H9 (cell line): ENCODE measurements at places on chromosomes 2 and 18.

GRCh38 chr2:62149708-62150107 is 46.2 kb upstream of the B3GNT2 start:
- H3K4me1 ChIP-seq: peaks cover 7% of the 10 kb centered on the region
- H3K4me3 ChIP-seq: no peak overlapping the region
- H3K27me3 ChIP-seq: no peaks in the 10 kb centered on the region
- H3K36me3 ChIP-seq: no peaks in the 10 kb centered on the region
- no peak for DNase-seq
- no peak overlapping the region for H3K27ac ChIP-seq

DNA sequence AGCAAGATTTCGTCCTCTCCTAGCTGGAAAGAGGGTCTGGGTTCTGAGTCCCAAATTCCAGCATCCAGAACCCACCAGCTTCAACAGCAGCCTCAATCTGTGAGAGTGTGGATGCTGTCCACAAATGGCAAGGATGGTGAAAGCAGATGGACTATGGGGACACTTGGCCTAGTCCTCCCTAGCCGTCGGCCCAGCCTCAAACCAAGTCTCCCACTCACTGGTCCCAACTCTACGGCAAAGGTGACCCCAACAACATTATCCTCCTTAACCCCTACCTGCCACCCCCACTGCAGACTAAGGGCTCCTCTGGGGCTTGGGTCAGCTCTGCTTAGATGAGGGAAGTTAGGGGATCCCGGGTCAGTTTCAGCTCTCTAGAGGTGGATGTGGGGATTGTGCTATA is 57.3 kb downstream of the TNS1 start:
- H3K4me3 ChIP-seq: no peak overlapping the region
- H3K36me3 ChIP-seq: no peaks in the 10 kb centered on the region
- no peak overlapping the region for H3K27ac ChIP-seq
- DNase-seq: no peak

- no peak for DNase-seq
- no peak overlapping the region for H3K27ac ChIP-seq
- peaks cover 10% of the 10 kb centered on the region; the same call in 1 of the 2 replicates for H3K4me1 ChIP-seq
- no peaks in the 10 kb centered on the region for H3K36me3 ChIP-seq
These were observed 7.7 kb downstream of the MGAT5 start for GRCh38 chr2:134261398-134262131.

DNA sequence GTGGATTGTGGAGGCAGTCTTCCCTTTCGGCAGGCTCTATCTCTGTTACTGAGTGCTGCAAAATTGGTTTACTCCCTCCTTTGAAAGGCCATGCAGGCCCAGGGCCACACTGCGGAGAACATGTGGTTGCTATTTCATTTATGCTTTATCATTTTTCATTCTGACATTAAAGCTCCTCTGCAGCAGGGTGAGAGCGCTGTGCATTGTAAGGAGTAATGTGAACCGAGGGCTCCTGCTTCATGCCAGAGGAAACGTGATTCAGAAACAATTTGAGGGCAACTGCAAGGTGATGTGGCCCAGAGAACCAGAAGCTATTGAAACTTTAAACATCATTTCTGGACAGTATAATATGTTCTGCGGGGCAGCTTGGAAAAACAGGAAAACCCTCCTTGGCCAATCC is 341.6 kb upstream of the NT5C1B start:
- H3K4me3 ChIP-seq: no peak overlapping the region
- no peak overlapping the region for H3K27ac ChIP-seq
- no peaks in the 10 kb centered on the region for H3K4me1 ChIP-seq
- no peaks in the 10 kb centered on the region for H3K27me3 ChIP-seq

GRCh38 chr2:136441979-136442714 is 323.2 kb upstream of the THSD7B start:
- peak; percentile 40 for DNase-seq
- 0 out of 2 replicates have a peak, but pooled peaks cover 2% of the 10 kb centered on the region for H3K4me1 ChIP-seq
- no peaks in the 10 kb centered on the region for H3K27me3 ChIP-seq
- no peak overlapping the region for H3K27ac ChIP-seq
- no peak overlapping the region; the same call in 2 of the 3 replicates for H3K4me3 ChIP-seq

- H3K36me3 ChIP-seq: peaks cover 2% of the 10 kb centered on the region; the same call in 1 of the 3 replicates
- no peaks in the 10 kb centered on the region for H3K27me3 ChIP-seq
- H3K27ac ChIP-seq: no peak overlapping the region
- H3K4me3 ChIP-seq: no peak overlapping the region
These were observed 198.6 kb downstream of the RNF152 start for GRCh38 chr18:61694236-61694635.

DNA sequence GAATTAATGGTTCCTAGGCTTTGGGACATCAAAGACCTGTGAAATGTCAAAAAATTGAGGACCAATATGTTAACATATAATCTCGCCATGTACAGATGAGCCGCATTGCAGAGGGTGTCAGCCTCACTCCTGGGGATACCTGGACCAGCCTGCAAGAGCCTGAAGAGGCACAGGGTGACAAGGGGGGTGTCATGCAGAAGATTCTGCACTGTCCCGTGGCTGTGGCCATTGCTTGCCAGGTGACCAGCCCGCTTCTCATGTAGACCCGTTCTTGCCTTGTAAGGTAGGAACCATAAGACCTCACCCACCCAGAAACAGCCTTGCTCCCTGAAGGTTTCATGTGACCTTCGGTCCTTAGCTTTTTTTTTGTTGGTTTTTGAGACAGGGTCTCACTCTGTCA is 37.5 kb downstream of the TMEM37 start:
- DNase-seq: no peak
- H3K27ac ChIP-seq: no peak overlapping the region

- no peaks in the 10 kb centered on the region; the same call in 1 of the 2 replicates for H3K4me1 ChIP-seq
- H3K4me3 ChIP-seq: no peak overlapping the region
- no peaks in the 10 kb centered on the region for H3K36me3 ChIP-seq
- H3K27me3 ChIP-seq: no peaks in the 10 kb centered on the region
- no peak for DNase-seq
These were observed 51.9 kb upstream of the SPTBN1 start for GRCh38 chr2:54404270-54404669.

DNA sequence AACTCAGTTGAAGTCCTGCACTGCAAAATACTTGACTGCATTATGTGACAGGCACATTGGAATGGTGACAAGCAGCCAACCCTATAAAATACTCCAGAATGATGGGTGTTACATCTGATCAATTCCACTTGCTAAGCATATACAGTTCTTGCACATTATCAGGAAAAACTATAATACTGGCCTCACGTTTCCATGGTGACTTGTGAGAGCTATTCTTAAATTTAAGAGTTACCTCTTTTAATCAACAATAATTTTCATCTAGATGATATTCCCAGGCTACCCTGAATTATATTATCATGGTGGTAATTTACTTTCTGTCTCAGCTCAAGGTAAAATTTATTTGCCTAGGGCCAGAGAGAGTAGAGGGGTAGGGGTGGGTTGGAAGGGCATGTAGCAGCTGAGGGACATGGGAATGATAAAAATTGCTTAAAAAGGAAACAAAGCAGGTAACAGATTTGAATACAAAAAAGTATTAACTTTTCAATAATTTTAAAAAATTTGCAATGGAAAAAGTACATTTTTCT is 132.3 kb upstream of the PGAP1 start:
- H3K27me3 ChIP-seq: no peaks in the 10 kb centered on the region
- no peak overlapping the region for H3K4me3 ChIP-seq
- no peak for DNase-seq
- no peak overlapping the region for H3K27ac ChIP-seq
- peaks cover 9% of the 10 kb centered on the region for H3K36me3 ChIP-seq

DNA sequence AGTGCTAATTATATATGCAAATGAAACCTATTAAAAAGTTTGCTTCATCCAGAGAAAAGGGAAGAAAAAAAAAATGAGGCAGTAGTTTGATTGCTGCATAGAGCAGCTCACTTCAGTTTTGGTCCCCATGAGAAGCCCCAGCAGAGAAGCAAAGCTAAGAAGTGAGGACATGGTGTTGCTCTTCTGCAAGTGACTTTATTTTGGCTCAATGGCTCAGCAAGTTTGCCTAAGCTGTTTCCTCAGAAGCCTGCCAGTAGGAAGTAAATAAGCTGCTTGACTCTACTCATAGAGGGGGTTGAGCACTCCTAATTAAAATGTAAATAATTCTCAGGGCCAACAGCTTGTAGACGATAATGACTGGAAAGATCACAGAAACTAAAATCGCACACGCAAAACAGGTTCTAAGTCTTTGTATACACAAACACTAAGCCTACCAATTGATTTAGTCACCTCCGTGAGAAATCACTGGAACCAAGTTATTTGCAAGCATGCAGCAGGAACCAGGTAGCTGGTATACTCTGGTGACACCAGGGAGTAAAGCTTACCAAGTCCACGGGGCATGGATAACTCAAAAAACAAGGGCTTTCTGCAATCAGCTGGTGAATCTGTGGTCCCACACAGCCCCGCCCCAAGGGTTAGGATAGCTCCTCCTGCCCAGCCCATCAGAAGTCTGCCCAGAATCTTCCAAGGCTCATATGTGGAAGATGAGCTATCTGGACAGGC is 39.7 kb upstream of the NABP1 start:
- H3K36me3 ChIP-seq: no peaks in the 10 kb centered on the region
- DNase-seq: no peak
- H3K4me3 ChIP-seq: no peak overlapping the region
- no peak overlapping the region for H3K27ac ChIP-seq

- no peak for DNase-seq
- H3K36me3 ChIP-seq: peaks cover 7% of the 10 kb centered on the region; the same call in 1 of the 2 replicates
- H3K27ac ChIP-seq: no peak overlapping the region
- H3K27me3 ChIP-seq: no peaks in the 10 kb centered on the region
- no peak overlapping the region for H3K4me3 ChIP-seq
These were observed 35.7 kb upstream of the SLC8A1 start for GRCh38 chr2:40487602-40488001.

GRCh38 chr2:84115173-84115857 is 343.8 kb downstream of the SUCLG1 start:
- H3K27ac ChIP-seq: no peak overlapping the region
- H3K4me3 ChIP-seq: no peak overlapping the region
- H3K27me3 ChIP-seq: no peaks in the 10 kb centered on the region
- DNase-seq: no peak

DNA sequence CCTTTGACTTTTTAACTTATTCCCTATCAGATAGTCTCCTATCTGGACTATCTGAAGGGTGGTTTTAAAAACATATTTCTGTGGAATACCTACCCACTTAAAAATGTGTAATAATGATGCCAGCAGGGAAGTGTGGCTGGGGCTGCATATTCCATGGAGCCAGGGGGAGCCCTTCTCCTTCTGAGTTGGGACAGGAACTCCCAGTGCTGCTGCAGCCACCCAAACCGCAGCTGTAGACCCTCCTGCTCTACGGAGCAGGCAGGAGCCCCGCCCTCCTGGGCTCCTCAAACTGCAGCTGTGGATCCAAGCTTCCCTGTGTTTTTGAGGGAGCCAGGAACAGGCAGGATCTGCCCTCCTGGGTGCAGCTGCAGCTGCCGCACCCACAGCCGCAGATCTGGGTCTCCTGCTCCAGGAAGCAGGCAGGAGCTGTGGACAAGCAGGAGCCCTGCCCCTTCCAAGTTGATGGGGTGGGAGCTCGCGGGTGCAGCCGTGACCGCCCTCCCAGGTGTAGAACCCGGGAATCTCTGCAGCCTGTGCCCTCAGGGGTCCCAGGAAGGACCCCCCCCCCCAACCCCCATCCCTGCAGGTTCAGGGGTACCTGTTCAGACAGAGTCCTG is 57.8 kb downstream of the PDK1 start:
- DNase-seq: peak; percentile 33
- no peak overlapping the region for H3K4me3 ChIP-seq
- no peak overlapping the region for H3K27ac ChIP-seq
- H3K4me1 ChIP-seq: no peaks in the 10 kb centered on the region
- H3K36me3 ChIP-seq: peaks cover 7% of the 10 kb centered on the region

GRCh38 chr2:189654641-189655040 is 6.6 kb upstream of the ASNSD1 start:
- H3K4me1 ChIP-seq: no peaks in the 10 kb centered on the region
- no peak overlapping the region for H3K27ac ChIP-seq
- H3K27me3 ChIP-seq: no peaks in the 10 kb centered on the region

GRCh38 chr2:70240599-70240998 is 7.8 kb downstream of the TIA1 start:
- no peak overlapping the region for H3K4me3 ChIP-seq
- peaks cover 20% of the 10 kb centered on the region for H3K36me3 ChIP-seq
- H3K27ac ChIP-seq: no peak overlapping the region
- peaks cover 3% of the 10 kb centered on the region; the same call in 1 of the 2 replicates for H3K4me1 ChIP-seq

- H3K4me1 ChIP-seq: no peaks in the 10 kb centered on the region
- peak; percentile 3 for DNase-seq
- no peak overlapping the region for H3K4me3 ChIP-seq
- H3K27me3 ChIP-seq: no peaks in the 10 kb centered on the region
- H3K27ac ChIP-seq: no peak overlapping the region
These were observed 88.1 kb downstream of the NDUFA10 start for GRCh38 chr2:239936838-239937581.

DNA sequence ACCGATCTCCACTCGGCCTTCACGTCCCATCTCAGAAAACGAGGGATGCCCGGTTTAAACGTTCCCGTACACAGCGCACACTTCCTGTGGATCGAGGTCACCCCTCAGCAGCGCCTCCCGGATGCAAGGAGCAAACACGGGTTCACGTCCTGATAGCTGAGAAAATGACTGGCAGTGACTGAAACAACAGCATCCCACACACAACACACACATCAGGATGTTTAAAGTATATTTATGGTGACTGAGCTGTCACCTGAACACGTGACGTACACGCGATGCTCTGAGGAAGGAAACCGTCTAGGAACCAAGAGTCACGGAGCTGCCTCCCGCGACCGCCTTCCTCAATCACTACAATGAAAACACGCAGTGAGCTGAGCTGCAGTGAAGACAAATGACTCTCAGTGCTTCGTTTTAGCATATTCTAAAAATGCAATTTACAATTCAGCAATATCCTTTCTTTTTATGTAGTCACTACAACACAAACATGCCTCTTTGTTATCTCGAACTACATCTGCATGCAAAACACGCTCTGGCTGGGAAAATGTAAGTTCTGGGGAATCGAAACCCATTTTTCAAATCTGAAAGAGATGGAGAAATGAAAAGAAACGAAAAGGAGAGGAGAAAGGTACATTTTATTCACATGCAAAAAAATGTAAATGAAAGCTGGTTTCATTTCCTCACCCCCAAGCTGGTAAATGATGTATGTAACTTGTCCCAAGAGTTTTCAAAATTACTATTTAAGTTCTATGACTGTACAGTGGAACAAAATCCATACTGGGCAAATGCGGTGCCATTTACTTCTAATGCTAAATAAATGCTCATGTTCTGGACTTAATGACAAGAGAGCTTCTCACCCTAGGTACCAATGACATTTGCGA is 19.8 kb downstream of the HDAC4 start:
- no peak overlapping the region for H3K27ac ChIP-seq
- no peak for DNase-seq
- peak overlapping the region; percentile 59 for H3K4me3 ChIP-seq
- H3K4me1 ChIP-seq: peaks cover 4% of the 10 kb centered on the region; the same call in 1 of the 2 replicates
- H3K27me3 ChIP-seq: no peaks in the 10 kb centered on the region
- H3K36me3 ChIP-seq: peaks cover 9% of the 10 kb centered on the region; the same call in 2 of the 3 replicates
